ENCODE measurements at places on chromosomes 5 and 9. TPM values are rescaled to one million over a fixed set of nuclear protein-coding genes. Genes with fewer than 3 reads are reported as not detected.

The LPAR1 gene
- total RNA-seq: 15.3 TPM

GRCh38 chr5:134825212-134825611, 20.6 kb upstream of the C5orf24 start:
- no peak for DNase-seq

- DNase-seq: no peak
Observed at GRCh38 chr9:4430432-4431261, 59.6 kb upstream of the SLC1A1 start.

DNA sequence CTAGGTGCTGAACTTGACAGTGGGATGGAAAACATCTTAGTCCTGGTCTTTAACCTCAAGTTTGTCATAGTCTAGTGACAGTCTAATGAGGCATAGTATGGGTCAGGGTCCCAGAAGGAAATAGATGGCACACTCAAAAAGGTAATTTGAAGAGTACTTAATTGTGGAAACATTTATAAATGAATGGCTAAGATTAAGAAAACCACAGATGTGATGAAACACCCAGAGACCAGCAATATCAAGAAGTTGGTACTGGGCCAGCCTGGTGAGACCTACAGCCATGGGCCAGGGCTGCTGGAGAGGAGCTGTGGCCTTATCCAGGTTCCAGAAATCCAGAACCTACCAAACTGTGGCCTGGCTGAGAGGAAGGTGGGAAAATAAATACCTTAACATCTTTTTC, 93.5 kb upstream of the ATG10 start:
- no peak for DNase-seq

DNA sequence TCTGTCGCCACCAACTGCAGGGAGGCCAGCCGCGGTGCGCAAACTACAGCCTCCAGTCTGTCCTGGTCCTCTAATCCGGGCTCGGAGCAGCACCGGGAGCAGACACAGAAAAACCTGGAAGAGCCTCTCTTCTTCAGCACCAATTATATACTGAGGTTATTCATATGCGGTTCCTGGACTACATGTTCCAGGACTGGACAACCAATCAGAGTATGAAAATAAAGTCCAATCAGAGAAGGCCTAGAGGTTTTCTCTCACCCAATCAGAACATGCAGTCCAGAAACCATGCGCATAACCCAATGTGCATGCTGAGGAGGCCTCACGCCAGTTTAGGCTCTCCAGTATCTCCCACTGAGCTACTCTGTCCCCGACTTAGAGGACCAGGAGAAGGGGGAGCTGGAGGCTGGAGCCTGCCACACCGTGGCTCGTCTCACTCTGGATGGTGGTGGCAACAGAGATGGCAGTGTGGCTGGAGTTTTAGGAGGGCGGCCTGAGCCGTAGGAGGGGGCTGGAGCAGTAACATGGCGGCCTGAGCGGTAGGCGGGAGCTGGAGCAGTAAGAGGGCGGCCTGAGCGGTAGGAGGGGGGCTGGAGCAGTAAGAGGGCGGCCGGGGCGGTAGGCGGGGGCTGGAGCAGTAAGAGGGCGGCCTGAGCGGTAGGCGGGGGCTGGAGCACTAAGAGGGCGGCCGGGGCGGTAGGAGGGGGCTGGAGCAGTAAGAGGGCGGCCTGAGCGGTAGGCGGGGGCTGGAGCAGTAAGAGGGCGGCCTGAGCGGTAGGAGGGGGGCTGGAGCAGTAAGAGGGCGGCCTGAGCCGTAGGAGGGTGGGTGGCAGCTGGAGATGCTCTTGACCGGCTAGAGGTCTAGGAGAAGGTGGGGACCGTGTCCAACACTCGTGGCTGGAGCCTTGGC, 20.4 kb upstream of the TRIM52 start:
- peak; percentile 78 for DNase-seq

DNA sequence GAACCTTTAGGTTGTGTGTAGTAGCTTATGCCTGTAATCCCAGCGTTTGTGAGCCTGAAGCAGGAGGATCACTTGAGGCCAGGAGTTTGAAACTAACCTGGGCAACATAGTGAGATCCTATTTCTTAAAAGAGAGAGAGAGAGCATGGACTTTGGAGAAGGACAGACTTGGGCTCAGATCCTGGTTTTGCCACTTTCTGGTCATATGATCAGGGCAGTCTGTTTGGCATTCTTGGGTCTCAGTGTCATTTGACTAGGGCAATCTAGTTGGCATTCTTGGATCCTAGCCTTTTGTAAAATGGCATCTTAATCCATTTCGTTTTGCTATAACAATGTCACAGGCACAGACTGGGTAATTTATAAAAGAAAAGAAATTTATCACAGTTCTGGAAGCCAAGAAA, 28.4 kb downstream of the RCL1 start:
- no peak for DNase-seq

The INSYN2B gene
- total RNA-seq: not detected

- no peak for DNase-seq
Observed at GRCh38 chr5:9209846-9210492, 335.9 kb downstream of the SEMA5A start.

The FCN2 gene
- total RNA-seq: not detected
